ENCODE measurements at places on chromosomes 11 and 22. TPM values are rescaled to one million over a fixed set of nuclear protein-coding genes. Genes with fewer than 3 reads are reported as not detected.

DNA sequence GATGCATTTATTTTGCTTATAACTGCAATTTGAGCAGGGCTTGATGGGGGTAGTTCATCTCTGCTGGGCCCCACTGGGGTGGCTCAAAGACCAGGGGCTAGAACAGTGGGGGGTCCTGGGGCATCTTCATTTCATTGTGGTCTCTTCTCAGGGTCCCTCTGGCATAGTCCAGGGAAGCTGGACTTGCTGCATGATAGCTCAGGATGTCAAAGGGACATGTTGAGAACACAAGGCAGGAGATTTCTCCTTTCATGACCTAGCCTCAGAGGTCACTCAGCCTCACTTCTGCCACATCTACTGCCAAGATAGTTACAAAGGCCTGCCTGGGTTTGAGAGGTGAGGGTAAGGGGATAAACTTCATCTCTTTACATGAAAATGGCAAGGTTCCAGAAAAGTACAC is 89.5 kb downstream of the CWC15 start:
- H3K4me3 ChIP-seq, result no peak overlapping the region
- no peak overlapping the region for H3K27ac ChIP-seq
- no peaks in the 10 kb centered on the region for H3K27me3 ChIP-seq
- DNase-seq, result no peak

GRCh38 chr11:115720602-115721245 is 216.5 kb upstream of the CADM1 start:
- DNase-seq, result no peak
- H3K4me1 ChIP-seq, result peaks cover 10% of the 10 kb centered on the region
- H3K36me3 ChIP-seq, result no peaks in the 10 kb centered on the region

DNA sequence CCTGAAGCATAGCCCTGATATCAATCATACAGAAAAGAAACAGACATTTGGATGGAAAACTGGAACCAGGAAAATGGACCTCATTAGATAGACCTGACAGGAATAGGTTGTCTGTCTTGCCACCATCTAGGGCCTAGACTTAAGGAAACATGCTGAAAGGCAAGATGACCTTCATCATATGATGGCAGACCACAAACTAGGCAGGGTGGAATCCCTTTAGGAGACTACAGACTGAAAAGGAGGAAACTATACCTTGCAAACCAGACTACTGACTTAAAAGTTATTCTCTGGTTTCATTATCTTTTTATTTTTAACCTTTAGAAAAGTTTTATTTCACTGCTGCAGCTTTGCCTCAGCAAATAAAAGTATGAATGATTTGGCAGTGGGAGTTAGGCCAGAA is 20.3 kb downstream of the SBF2 start:
- no peak overlapping the region for H3K27ac ChIP-seq
- no peak for DNase-seq
- no peaks in the 10 kb centered on the region for H3K36me3 ChIP-seq
- no peak overlapping the region for H3K4me3 ChIP-seq
- no peaks in the 10 kb centered on the region for H3K27me3 ChIP-seq
- no peaks in the 10 kb centered on the region for H3K4me1 ChIP-seq

The EMID1 gene
- 7.5 TPM for total RNA-seq

GRCh38 chr11:92550411-92550810 is 325.8 kb downstream of the FAT3 start:
- H3K27ac ChIP-seq, result no peak overlapping the region
- H3K4me3 ChIP-seq, result no peak overlapping the region
- H3K4me1 ChIP-seq, result no peaks in the 10 kb centered on the region
- H3K36me3 ChIP-seq, result no peaks in the 10 kb centered on the region
- H3K27me3 ChIP-seq, result no peaks in the 10 kb centered on the region

The FAM227A gene
- total RNA-seq, result 41.8 TPM

DNA sequence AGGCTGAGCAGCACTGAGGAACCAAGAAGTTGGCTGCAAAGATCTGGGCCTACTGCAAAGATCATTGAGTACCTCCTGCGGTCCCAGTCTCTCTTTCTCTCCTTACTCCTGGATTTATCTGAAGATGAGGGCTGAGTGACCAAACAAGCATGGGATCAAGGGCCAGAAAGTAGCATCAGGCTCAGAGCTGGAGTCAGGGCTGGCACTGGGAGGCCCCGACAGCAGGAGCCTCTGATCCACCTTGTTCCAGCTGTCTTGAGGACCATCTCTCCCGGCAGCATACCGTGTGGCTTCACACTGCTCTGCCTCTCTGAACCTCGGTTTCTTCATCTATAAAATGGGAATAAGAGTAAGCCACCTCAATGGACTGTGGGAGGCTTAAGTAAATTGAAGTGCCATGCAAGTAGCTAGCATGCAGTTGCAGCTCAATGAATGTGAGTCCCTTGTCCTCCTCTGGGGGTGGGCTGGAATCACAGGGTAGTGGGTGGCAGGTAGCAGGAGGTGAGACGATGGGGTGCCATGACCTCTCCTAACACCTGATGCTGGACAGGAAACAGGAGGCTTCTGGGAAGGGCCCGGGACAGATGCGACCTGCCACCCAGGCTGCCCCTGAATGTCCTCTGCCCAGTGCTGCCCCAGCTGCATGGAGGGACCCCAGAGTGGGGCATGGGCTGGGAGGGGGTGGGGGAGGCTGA is 52.5 kb upstream of the PRDM11 start:
- no peak for DNase-seq
- H3K4me1 ChIP-seq, result peaks cover 14% of the 10 kb centered on the region
- H3K36me3 ChIP-seq, result no peaks in the 10 kb centered on the region
- no peaks in the 10 kb centered on the region for H3K27me3 ChIP-seq

The CBX6 gene
- total RNA-seq, result 33.1 TPM

The ARHGEF17 gene
- total RNA-seq, result 50.1 TPM

The KLHL35 gene
- total RNA-seq, result 51.2 TPM

- H3K27ac ChIP-seq, result no peak overlapping the region
- H3K4me1 ChIP-seq, result no peaks in the 10 kb centered on the region
- H3K36me3 ChIP-seq, result no peaks in the 10 kb centered on the region
- H3K4me3 ChIP-seq, result no peak overlapping the region
- H3K27me3 ChIP-seq, result no peaks in the 10 kb centered on the region
These were observed 5.0 kb downstream of the NFAM1 start for GRCh38 chr22:42427167-42427566.

- H3K4me3 ChIP-seq, result no peak overlapping the region
- no peak for DNase-seq
- no peak overlapping the region for H3K27ac ChIP-seq
These were observed 11.1 kb downstream of the SREBF2 start for GRCh38 chr22:41844036-41844435.

The TTC28 gene
- total RNA-seq, result 75.5 TPM

- DNase-seq, result no peak
- H3K27me3 ChIP-seq, result no peaks in the 10 kb centered on the region
- H3K27ac ChIP-seq, result no peak overlapping the region
- no peak overlapping the region for H3K4me3 ChIP-seq
- peaks cover 13% of the 10 kb centered on the region for H3K4me1 ChIP-seq
- no peaks in the 10 kb centered on the region for H3K36me3 ChIP-seq
These were observed 21.4 kb upstream of the ACER3 start for GRCh38 chr11:76839311-76839710.

- H3K27ac ChIP-seq, result no peak overlapping the region
- no peak overlapping the region for H3K4me3 ChIP-seq
- no peaks in the 10 kb centered on the region for H3K36me3 ChIP-seq
These were observed 31.5 kb downstream of the KIAA0930 start for GRCh38 chr22:45208993-45209838.

The PLEKHA7 gene
- 63.9 TPM for total RNA-seq

DNA sequence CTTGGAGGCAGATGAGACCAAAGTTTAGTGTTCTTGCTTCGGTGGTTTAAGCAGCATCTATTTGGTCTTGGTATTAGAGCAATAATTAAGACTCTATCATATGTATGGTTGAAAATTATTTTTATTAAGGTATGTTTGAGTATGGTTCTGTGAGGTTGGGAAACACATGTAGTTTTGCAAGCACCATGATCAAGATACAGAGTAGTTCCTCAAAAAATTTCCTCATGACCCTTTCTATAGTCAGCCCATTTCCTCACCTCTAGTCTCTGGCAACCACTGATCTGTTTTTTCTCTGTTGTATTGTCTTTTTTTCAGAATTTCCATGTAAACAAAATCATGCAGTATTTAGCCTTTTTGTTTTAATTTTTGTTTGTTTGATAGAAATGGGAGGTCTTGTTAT is 18.4 kb downstream of the MTMR3 start:
- peaks cover 4% of the 10 kb centered on the region for H3K4me1 ChIP-seq
- H3K4me3 ChIP-seq, result no peak overlapping the region
- H3K36me3 ChIP-seq, result no peaks in the 10 kb centered on the region
- DNase-seq, result no peak
- no peak overlapping the region for H3K27ac ChIP-seq
- no peaks in the 10 kb centered on the region for H3K27me3 ChIP-seq

- no peak for DNase-seq
- no peaks in the 10 kb centered on the region for H3K36me3 ChIP-seq
- no peak overlapping the region for H3K27ac ChIP-seq
These were observed 285.1 kb upstream of the CCDC90B start for GRCh38 chr11:83571302-83571701.

The ADM gene
- total RNA-seq, result 3.5 TPM

- no peak overlapping the region for H3K4me3 ChIP-seq
- DNase-seq, result no peak
- no peaks in the 10 kb centered on the region for H3K36me3 ChIP-seq
- H3K27ac ChIP-seq, result no peak overlapping the region
- no peaks in the 10 kb centered on the region for H3K4me1 ChIP-seq
- H3K27me3 ChIP-seq, result no peaks in the 10 kb centered on the region
These were observed 13.3 kb upstream of the IL10RA start for GRCh38 chr11:117972629-117973502.

DNA sequence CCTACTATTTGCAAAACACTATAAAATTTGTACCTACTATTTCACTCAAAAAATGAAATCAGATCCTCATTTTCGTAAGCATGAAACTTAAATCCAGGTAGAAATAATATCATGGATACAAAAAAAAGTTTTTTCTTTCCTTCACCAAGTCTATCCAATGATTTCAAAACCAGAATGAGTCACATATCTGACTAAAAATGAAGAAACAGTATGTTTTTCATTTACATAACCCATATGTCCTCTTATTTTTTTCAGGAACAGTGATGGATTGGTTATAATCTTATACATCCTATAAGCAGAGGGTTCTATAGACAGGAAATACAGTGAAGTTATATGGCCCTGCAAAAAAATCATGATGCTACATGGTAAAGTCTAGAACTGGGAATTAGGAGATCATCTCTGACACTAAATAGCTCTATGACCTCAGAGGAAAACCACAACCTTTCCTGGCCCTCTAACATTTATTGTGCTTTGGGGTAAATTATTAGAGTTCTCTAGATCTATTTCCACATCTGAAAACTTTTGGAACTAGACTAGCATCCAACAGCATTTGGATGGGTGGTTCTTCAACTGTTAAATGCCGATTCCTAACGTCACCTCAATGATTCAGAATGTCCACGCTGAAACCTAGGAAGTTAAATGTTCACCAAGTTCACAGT is 10.9 kb downstream of the MTMR2 start:
- no peak overlapping the region for H3K27ac ChIP-seq
- DNase-seq, result no peak
- H3K4me1 ChIP-seq, result peaks cover 16% of the 10 kb centered on the region

The SIAE gene
- total RNA-seq, result 14.5 TPM

DNA sequence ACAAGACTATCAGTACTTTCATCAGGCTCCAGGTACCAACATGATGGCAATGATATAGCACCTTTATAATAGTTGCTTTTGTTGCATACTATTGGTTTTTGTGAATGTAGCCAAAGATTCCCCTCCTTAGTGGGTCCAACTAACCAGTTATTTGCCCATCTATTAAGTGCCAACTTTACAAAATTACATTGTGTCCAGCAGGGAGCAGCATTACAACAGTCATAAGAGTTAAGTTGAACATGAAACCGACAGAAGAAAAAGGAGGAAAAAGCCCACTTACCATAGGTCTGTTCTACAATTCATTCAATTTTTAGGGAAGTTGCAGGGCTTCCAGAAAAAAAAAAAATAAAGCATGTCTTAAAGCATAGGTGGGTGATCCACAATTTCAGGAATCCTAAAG is 21.6 kb downstream of the IMMP1L start:
- DNase-seq, result peak; percentile 34
- H3K4me3 ChIP-seq, result no peak overlapping the region
- no peaks in the 10 kb centered on the region for H3K27me3 ChIP-seq
- H3K4me1 ChIP-seq, result peaks cover 3% of the 10 kb centered on the region

The PVALB gene
- total RNA-seq, result not detected

DNA sequence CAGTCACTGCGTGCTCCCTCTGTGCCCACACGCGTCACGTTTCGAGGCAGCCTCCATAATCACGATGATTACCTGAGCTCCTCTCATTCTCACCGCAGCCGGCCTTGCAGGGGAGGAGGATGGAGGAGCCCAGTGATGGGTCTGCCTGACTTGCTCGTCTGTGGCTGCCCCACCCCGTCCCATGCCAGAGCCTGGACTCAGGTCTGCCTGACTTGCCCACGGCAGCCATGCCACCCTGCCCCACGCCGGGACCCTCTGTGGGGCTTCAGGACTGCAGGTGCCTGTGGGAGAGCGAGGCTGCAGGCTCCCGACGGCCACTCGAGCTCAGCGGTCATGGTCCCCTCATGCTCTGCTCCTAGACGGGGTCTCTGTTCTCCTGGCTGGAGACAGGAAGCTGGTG is 1025.1 kb downstream of the BRD1 start:
- no peak overlapping the region for H3K4me3 ChIP-seq
- DNase-seq, result no peak
- no peaks in the 10 kb centered on the region for H3K27me3 ChIP-seq
- no peaks in the 10 kb centered on the region for H3K4me1 ChIP-seq
- H3K36me3 ChIP-seq, result no peaks in the 10 kb centered on the region

DNA sequence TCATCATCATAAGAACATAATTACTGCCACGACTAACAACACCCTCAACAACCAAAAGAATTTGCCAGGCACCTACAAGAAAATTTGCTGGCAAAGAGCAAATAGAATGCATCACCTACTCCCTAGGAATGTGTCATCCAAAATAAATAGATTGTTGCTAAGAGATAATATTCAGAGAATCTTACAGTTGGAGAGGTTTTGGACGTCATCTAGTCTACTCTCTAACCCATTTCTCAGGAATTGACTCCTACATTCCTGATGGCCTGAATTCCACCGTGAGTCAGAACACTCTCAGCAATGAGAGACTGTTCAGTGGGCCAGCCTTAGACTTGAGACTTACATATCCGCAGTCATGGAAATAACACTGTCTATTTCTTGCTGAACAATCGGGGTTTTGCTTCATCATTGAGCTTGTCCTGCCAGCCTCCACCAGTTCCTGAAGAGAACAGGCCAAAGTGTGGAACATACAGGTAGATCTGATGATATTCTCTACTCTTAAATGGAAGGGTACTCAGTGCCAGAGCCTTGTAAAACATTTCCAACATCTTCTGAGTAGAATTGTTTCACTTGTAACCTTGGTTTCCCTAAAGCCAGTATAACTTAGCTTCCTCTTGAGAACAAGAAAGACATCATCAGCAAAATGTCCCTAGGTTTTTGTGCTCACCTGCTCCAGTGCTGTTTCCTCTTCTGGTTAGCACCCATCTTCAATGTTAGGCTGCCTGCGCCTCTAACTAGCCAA is 8.3 kb downstream of the KIRREL3 start:
- no peak overlapping the region for H3K4me3 ChIP-seq
- no peak overlapping the region for H3K27ac ChIP-seq
- no peaks in the 10 kb centered on the region for H3K4me1 ChIP-seq
- no peak for DNase-seq
- no peaks in the 10 kb centered on the region for H3K36me3 ChIP-seq

- H3K4me1 ChIP-seq, result peaks cover 20% of the 10 kb centered on the region
- H3K27me3 ChIP-seq, result no peaks in the 10 kb centered on the region
- no peaks in the 10 kb centered on the region for H3K36me3 ChIP-seq
These were observed 22.3 kb downstream of the DHCR7 start for GRCh38 chr11:71425860-71426259.

GRCh38 chr11:1757861-1758610 is 5.7 kb downstream of the CTSD start:
- no peaks in the 10 kb centered on the region for H3K36me3 ChIP-seq
- H3K27me3 ChIP-seq, result no peaks in the 10 kb centered on the region
- peaks cover 44% of the 10 kb centered on the region for H3K4me1 ChIP-seq
- DNase-seq, result no peak

All from testis (tissue), 5 donors.